ENCODE measurements at places on chromosomes 11 and 22.
A peak's percentile ranks its signal among the peaks of the same experiment; 100 is the strongest.

GRCh38 chr22:33577862-33578411, 342.3 kb downstream of the LARGE1 start:
- no peak for DNase-seq

DNA sequence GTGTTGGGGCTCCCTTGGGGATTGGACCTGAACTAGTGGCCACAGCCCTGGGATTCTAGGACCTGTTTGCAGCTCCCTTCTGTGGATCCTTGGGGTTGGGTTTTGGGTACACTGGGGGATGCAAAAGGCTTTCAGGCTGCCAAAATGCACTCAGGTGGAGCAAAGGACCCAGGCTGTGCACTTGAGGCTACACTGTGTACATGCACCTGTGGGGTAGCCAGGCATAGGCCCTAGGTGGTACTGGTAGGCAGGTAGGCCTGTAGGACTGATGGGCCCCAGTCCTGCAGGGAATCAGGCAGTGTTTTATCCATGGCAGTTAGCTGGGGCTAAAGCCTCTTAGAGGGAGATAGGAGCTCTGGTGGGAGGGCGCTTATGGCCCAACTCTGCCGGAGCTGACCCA, 542.3 kb downstream of the LUZP2 start:
- DNase-seq: no peak

DNA sequence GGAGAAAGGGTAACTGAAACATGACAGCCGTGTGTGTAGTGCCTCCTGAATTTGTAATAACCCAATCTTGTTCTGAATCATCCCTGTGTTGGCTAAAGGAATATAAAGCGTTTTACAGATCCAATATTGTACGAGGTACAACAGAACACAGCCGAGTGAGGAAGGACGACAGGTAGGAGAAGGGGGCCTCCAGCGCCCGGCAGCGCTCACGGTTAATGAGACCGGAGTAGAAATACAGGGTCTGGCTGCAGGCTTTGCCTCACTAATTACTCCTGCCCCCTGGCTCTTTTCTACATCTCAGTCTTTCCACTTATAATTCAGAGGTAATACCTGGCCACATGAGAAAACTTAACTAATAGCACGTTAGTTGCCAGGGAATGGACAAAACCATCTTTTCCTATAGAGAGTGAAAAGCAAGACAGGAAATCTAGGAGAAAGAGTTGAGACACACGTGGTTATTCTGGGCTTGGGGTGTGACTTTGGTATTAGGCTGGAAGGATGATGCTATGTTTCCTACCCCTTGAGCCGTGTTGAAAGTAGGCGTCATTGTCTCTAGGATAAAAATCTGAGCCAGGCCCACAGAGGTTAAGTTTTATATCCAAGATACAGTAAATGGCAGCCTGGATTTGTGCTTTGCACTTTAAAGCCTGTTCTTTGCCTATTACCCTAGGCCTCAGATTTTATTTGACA, 54.1 kb downstream of the GRIK4 start:
- DNase-seq: no peak

GRCh38 chr11:118436639-118437207, 431 bp downstream of the KMT2A start:
- DNase-seq: peak; percentile 35

DNA sequence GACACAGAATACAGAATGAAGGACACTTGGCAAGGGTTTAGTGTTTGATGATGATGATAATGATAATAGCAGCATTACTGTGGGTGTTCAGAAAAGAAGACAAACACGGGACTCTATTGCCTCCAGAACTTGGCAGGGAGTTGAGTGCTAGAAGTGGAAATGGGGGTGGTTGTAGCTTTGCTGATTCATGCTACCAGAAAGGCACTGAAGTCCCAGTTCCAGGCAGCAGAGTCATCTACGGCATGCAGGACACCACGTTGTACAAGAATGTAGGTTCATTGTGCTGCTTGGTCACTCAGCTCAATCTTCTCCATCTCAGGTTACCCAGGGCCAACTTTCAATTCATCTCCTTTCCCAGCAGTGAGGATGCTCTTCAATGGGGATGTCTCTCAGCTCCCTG, 115.7 kb downstream of the NTM start:
- no peak for DNase-seq

DNA sequence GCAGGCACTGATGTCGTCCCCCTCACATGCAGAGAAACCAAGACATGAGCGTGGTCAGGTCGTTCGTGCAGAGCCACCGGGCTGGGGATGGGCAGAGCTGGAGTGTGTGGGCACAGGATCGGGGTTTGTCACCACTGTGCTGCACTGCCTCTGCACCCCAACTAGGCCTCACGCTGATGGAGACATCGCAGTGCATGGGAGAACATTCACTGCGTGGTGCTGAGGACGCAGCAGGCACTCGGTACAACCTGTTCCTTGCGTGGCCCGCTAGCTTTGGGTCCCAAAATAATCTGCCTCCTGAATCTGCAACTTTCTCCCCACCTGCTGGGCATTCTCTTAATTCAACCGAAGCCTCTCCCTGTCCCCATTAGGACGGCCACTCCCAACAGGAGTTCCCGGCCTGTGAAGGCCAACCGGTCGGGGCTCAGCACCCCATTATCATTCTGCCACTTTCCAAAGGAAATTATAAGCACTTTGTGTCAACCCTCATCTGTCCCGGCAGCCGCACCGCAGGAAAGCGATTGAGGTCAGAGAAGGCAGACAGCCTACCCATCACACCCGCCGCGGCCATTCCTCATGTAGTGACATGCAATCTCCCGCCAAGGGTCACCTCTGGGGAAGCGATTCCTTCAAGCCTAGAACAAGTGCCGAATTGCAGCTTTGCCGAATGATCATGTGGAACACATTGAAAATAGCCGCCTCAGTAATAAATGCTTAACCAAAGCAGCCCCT, 490.4 kb downstream of the MN1 start:
- no peak for DNase-seq

DNA sequence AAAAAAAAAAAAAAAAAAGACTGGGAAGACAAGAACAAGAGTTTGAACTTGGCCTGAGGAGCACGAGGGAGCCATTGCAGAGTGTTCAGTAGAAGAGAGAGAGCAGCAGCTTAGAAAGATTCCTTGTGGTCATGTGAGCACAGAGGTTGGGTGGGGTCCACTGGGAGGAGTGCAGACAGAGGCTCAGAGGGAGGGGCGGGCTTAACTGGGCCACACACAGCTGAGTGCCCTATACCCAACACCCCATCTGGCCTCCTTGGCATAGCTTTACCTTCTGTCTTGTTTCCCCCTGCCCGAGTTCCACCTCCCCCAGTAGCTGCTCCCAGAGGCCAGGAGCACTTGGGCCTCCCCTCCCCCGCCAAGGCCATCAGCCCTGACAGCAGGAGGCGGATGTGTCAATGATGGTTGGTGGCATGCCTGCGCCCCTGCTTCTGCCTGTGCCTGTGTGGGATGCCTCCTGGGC, 12.1 kb downstream of the C11orf86 start:
- no peak for DNase-seq

DNA sequence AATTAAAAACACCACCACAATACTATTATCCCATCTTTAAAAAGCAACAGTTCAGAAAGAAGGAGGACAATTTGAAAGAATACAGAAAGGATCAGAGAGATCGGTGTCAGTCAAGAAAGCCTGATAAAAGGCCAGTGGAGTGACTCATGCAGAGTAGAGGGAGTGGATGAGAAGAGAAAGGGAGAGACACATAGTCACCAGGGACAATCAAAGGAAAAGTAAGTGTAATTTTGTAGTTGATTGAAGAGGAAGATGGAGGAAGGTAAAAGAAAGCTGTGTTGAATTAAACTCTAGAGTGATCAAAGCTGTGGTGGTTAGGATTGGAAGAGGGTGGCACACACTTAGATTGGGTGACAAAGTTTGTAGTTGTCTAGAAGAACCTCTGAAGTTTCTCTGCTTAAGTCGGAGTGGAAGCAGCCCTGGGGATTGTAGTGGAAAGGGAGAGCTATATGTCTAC, 14.1 kb downstream of the SPECC1L start:
- DNase-seq: no peak

DNA sequence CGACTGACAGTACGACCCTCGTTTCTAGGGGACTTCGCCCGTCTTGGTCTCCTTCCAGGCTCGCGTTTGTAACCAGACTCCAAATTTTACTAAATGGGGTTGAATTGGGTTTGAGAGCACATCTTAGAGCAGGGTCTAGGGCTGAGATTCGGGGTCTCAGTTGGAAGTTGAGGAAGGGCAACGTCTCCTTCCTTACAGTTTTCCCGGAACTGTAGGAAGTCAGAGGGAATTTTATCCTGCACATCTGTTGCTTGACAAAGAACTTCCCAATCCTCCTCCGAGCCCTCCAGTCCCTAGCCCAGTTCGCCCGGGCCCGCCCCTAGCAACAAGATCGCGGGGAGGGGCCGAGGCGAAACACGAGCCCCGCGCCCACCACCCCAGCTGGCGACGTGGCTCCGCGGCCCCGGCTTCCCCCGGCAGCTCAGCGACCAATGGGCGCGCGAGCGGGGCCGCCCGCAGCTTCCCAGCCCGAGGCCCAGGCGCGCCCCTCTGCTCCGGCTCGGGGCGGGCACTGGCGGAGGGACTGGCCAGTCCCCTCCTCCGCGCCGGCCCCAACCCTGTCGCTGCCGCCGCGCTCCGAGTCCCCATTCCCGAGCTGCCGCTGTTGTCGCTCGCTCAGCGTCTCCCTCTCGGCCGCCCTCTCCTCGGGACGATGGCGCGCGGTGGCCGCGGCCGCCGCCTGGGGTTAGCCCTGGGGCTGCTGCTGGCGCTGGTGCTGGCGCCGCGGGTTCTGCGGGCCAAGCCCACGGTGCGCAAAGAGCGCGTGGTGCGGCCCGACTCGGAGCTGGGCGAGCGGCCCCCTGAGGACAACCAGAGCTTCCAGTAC, at the start of gene RCN1:
Gene RCN1 (plus strand): TSS at position 530 of the 826 bp plus-strand sequence. CDS start 123 bp downstream, at position 653.
- peak; percentile 72 for DNase-seq

GRCh38 chr11:57881647-57882046, 120.0 kb downstream of the CTNND1 start:
- no peak for DNase-seq

DNA sequence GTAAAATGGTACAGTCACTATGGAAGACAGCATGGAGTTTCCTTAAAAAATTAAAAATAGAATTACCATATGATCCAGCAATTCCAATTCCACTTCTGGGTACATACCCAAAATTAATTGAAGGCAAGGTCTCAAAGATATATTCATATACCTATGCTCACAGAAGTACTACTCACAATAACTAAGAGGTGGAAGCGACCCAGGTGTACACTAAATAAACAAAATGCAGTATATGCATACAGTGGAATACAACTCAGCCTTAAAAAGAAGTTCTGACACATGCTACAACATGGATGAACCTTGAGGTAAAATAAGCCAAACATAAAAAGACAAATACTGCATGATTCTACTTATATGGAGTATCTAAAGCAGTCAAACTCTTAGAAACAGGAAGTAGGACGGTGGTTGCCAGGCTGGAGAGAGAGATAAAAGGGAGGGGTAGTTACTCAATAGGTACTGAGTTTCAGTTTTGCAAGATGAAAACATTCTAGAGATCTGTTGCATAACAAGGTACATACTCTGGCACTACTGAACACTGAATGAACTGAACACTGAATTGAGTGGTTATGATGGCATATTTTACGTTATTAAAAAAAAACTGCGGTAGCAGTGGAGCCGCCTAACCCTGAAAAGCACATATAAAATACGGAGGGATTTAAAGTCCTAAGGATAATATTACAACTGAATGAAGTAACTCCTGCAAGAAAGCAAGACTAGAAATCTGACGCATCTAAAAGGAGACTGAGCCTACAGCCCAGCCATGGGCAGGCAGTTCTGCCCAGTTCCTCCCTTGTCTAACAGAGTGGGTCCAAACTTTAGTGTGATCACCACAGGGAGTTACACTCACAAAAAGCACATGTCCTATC, 12.8 kb downstream of the DGCR2 start:
- DNase-seq: peak; percentile 90

GRCh38 chr11:19923626-19924025, 211.0 kb downstream of the NAV2 start:
- no peak for DNase-seq

All from suppressor macrophage treated with lipopolysaccharide for 4 hours (primary cell).